ENCODE measurements at places on chromosomes 5 and 9. TPM values are rescaled to one million over a fixed set of nuclear protein-coding genes. Genes with fewer than 3 reads are reported as not detected.

The BAG1 gene
- 61.6 TPM for total RNA-seq

The DEPDC1B gene
- total RNA-seq = 34.1 TPM

The WDR31 gene
- 1.4 TPM for total RNA-seq

The PAEP gene
- not detected for total RNA-seq

The FOXD4L6 gene
- total RNA-seq = not detected

Measured in activated CD8-positive, alpha-beta T cell treated with anti-CD3 and anti-CD28 coated beads for 36 hours (primary cell).